Stimulated activated CD4-positive, alpha-beta T cell treated with anti-CD3 and anti-CD28 coated beads, TNF-alpha, amount 100 ng/mL, for 24 hours (primary cell): ENCODE measurements at places on chromosomes 2 and 18.

DNA sequence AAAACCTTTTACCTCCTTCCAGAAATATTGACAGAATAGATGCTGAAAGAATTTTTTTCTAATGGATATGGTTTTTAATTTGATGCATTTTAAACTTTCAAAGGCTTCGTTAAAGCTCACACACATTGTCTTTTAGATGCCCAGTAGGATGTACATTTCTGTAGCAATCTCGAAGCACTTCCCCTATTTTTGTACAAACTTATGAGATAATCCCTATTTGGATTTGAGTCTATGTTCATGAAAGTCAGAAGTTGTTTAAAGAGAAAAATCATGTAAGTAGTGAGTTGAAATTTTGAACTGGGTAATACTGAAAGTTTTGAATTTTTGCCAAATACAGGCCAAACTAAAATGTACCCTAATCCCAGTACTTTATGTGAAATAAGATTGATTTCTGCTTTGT lies 38.1 kb upstream of the MMADHC start:
- DNase-seq: no peak

DNA sequence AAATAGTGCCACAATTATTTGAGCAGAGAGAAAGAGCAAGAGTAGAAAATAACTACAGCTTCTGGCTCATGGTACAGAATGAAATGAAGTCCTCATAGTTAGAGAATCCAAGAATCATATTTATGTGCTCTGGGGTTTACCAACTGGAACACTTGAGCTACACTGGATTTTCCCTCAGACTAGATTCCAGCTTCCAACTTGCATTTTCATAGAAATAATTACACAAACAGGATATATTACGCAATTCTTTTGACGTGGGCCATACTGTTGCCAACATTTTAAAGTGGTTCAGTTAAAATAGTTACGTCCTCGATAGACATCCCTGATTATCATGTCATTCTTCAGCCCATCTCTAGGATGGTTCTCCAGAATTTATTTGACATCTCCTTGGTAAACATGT lies 129.2 kb downstream of the ETAA1 start:
- no peak for DNase-seq

- DNase-seq: no peak
These were observed 109.6 kb upstream of the ALKAL2 start for GRCh38 chr2:397521-397920.

GRCh38 chr2:12261986-12262680 lies 454.6 kb upstream of the TRIB2 start:
- no peak for DNase-seq

- no peak for DNase-seq
These were observed 112.6 kb downstream of the CHN1 start for GRCh38 chr2:174892546-174892945.

GRCh38 chr2:16669388-16669787 lies 3.8 kb upstream of the CYRIA start:
- DNase-seq: no peak

GRCh38 chr2:200383380-200384110 lies 77.1 kb downstream of the SPATS2L start:
- DNase-seq: no peak

GRCh38 chr2:101150306-101151145 lies 656 bp downstream of the TBC1D8 start:
- DNase-seq: no peak

GRCh38 chr2:20559277-20559676 lies 91.6 kb downstream of the HS1BP3 start:
- no peak for DNase-seq

DNA sequence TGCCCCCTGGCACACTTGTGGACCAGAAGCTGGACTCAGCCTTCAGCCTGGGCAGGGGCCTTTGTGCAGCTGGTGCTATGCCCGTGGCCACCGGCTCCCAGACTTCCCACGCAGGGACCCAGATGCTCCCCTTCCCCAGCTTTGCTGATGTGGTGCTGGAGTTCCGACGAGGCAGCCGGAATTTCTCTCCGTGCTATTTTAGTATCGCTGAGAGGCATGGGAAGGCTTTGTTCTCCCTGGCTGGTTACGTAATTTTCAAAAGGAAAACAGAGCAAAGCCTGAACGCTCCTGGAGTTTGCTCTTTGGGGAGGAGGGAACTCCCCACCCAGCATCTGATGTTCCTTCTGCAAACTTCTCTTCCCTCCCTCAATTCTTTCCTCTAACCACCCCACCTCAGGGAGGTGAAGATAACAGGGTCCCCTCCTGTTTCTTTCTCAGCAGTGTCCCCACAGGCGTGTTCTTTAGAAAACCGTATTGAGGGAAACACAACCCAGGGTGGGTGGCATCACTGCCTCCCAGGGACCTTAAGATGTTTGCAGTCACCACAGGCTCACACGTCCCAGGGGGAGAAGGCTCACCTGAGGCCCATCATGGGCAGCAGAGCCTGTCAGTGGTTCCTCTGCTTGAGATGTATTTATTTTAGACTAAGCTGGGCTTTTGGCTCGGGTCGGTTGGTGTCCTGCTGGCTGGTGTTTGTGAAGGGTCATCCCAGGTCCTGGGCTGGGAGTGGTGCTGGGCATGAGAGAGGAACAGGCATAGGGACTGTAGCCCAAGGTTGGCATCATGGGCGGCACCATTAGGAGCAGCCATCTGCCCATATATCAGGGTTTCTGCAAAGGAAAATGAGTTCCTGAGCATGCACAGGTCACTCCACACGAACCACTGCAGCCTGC lies 95.0 kb downstream of the MAPK4 start:
- no peak for DNase-seq

- no peak for DNase-seq
These were observed at the start of gene RIT2 for GRCh38 chr18:43115076-43115921. Gene RIT2, minus strand, starts transcription at chr18:43115685.

GRCh38 chr2:207014424-207014823 lies 75.1 kb downstream of the CPO start:
- no peak for DNase-seq
